ENCODE measurements at places on chromosomes 4 and X.

DNA sequence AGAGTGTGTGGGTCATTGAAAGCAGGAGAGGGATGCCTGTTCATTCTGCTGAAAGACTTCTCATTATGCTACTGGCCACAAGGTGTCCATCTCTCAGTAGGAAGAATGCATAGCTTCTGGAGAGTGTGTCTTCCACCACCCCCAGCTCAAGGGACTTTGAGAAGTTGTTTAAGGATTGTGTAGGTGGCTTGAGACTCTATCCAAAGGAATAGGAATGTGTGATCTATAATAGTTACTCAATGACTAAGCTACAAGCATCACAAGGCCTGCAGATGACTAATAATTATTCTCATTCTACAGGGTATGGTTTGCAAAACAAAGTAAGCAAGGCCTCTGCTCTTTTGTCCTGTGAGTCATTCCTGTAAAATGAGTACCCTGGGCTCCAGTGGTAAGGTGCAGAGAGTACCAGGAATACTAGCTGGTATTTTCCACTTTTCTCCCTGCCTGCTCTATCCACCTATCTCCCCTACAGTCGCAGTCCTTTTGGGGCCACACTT lies 279.8 kb upstream of the BOD1L1 start:
- peak; percentile 96 for DNase-seq

- DNase-seq, result no peak
Measured at GRCh38 chr4:70746179-70746839, 24.5 kb downstream of the RUFY3 start.

- DNase-seq, result no peak
Measured at GRCh38 chr4:7620814-7621176, 186.1 kb upstream of the PSAPL1 start.

GRCh38 chr4:14607001-14607400 lies 395.3 kb upstream of the CPEB2 start:
- DNase-seq, result no peak

- DNase-seq, result no peak
Measured at GRCh38 chr4:78018271-78019049, 38.7 kb upstream of the FRAS1 start.

DNA sequence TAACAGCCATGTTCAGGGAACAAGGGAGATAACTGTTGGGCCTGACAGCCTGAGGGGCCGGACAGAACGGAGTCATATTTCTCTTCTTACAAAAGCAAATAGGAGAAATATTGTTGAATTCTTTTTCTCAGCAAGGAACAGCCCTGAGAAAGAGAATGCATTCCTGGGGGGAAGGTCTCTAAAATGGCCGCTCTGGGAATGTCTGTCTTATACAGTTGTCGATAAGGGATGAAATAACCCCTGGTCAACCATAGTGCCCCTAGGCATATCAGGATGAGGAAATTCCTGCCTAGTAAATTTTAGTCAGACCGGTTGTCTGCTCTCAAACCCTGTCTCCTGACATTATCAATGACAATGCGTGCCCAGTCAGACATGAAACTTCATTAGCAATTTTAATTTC lies 1925.5 kb downstream of the PCDH7 start:
- DNase-seq, result no peak

DNA sequence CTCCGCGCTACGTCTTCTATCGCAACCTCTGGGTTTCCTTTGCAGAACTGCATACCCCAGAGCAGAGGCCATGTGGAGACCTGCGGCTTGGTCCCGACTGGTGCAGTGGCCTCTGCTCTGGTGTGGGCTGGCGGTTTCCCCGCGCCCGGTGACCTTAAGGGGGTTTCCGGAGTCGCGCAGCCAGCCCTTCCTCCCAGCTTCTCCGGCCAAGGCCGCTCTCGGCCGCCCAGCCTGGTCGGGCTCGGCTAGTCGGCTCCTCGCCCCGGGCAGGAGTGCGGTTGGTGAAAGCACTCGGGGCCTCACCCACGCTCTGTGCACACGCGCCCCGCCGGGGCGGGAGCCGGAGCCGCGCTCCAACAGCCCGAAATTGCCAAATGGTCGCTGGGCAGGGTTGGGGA lies 84.9 kb downstream of the BCOR start:
- DNase-seq, result peak; percentile 89

DNA sequence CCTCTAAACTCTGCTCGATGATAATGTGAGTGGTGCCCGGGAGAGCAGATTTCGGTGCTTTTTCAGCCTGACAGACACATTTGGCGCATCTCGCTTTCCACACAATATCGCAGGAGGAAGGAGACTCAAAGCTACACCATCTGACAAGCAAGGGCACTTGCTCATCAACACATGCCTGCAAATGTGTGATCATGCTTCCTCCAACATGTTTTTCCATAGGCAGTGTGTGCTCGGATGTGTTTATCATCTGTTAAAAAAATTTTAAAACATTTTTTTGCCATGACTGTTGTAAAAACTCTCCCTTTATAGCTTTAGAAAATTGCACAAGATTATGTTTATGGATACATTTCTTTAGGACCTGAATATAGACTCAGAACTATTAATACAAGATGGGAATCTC lies 170.3 kb upstream of the PUDP start:
- no peak for DNase-seq

DNA sequence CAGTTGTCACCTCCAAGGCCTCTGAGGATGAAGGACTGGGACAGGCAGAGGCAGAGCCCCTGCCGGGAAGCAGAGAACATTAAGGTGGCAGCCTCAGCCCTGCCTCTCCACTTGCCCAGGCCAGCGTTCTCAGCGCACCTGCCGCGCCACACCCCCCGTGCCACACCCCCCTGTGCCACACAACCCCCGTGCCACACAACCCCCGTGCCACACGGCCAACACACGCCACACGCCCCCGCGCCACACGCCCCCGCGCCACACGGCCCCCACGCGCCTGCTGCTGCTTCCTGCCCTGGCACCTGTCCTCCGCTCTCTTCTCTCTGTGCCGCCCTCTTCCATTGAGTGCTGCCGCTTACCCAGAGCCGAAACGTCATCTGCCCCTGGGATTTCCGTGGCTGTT lies 58.0 kb upstream of the ZFP42 start:
- no peak for DNase-seq

DNA sequence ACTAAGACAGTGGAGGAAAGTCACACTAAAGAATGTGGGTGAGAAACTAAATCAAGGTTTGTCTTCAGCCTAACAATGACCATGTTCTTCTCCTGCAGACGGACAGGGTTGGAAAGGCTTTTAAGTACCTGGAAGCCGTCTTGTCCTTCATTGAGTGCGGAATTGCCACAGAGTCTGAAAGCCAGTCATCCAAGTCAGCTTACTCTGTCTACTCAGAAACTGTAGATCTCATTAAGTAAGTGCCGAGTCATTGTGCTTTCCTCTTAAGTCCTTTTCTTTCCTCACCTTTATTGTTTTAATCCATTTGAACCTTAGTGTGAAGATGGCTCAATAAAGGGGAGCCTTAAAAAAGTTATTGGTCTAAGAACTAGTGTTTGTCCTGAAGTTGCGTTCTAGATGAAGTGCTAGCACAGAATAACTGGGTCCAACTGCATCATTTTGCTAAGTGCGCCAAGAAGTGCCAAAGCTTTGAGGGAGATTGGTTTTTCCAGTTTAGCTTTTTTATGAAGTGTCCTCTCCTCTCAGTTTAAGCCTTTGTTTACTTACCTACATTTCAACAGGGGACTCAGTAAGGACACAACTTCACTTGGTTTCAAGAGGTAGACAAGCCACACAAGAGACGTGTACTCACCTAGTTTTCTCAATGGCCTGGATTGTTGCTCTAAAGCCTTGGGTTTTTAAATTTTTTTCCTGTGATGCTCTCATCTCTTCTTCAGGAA lies 89.3 kb downstream of the KLHL8 start:
- DNase-seq, result no peak

- DNase-seq, result no peak
Measured at GRCh38 chrX:107744868-107745267, 30.7 kb downstream of the TSC22D3 start.

DNA sequence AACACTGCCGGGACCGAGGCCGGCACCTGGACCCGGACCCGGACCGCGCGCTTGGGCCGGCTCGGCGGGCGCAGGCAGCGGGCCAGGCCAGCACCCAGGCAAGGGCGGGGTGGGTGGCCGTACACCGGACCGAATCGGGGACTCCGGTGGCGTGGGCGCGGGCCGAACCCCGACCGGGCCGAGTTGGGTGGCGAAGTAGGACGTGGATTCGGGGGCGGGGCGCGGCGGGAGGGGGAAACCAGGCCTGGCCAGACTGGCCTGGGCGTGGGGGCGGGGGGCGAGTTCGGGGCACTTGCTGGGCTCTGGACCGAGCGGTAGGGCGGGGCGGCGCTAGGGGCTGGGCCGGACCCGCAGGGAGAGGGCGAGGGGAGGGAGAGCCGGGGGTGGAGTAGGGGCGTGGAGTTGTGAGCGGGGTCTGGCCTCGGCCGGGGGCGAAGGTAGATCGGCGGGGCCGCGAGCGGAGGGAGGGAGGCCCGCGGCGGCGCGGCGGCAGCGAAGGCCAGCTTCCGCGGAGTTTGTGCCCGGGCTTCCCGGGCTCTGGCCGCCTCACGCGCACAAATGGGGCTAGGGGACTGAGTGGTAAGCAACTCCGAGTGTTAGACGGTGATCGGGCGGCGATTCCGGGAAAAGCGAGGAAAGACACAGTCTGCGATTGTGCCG lies 1.8 kb upstream of the BCORL1 start:
- DNase-seq, result peak; percentile 11

- no peak for DNase-seq
Measured at GRCh38 chr4:146550161-146550560, 28.4 kb upstream of the SLC10A7 start.

DNA sequence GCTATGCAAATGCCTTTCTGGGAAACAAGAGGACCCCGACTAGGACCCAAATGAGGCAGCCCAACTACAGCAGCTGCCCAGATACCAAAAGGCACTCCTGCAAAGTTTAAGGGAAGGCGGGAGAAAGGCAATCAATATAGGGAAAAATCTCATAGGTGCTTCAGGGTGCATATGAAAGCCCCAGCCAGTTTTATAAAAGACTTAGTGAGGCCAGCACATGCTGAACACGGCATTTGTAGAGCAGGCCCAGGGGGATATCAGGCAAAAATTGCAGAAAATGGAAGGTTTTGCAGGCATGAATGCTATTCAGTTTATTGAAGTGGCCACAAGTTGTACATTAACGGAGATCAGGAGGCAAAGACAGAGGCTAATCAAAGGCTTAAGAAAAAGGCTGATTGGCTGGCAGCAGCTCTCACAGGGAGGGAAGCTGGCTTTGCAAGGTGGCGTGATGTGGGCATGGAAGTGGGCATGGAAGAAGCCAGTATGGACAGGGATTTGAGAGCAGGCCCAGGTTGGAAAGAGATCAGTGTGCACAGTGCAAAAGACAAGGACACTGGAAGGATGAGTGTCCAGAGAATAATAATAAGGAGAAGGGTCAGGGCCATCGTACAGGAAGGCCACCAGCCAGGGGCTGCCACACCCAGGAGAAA lies 37.7 kb upstream of the UGT2B7 start:
- DNase-seq, result no peak

GRCh38 chr4:72553540-72554337 lies 15.3 kb downstream of the ADAMTS3 start:
- no peak for DNase-seq

- peak; percentile 38 for DNase-seq
Measured at GRCh38 chr4:144658903-144659302, 12.9 kb downstream of the HHIP start.

GRCh38 chr4:187128222-187128621 lies 404.6 kb upstream of the FAT1 start:
- peak; percentile 88 for DNase-seq

GRCh38 chr4:68987007-68987406 lies 35.4 kb upstream of the UGT2A3 start:
- no peak for DNase-seq

DNA sequence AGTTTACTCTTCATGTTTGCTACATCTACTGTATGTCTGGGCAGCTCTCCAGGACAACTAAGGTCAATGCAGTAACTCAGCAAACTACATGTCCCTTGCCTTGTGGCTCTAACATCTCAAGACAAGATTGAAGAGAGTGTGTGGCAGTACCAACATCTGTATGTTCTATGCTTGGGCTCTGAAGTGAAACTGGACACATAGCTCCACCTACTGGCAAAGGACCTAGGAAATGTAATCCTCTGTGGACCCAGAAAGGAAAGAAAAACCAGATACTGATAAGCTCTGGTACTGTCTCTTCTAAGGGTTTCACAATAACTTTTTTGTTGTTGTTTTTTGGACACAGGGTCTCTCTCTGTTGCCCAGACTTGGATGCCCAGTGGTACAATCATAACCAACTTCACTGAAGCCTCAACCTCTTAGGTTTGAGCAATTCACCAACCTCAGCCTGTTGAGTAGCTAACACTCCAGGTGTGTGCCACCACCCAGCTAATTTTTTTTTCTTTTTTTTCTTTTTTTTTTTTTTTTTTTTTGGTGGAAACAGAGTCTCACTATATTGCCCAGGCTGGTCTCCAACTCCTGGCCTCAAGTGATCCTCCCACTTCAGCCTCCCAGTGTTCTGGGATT lies 64.1 kb downstream of the QDPR start:
- peak; percentile 64 for DNase-seq

DNA sequence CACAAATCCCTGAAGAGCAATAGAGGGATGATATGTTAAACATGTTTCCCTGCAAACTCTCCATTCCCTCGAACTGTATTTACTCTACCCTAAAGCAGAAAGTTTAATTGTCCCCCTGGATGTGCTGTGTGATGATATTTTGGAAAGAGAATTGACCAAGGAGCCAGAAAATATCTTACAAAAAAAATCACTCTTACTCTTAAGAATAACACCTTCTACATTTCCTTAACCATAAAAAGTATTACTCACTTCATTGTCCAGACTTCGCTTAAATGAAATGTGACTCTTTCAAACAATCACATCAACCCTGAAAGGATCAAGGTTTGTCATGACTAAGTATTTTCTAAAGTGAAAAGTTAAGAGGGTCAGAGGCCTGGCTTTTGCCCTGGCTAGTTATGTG lies 49.0 kb upstream of the EGFL6 start:
- DNase-seq, result no peak

- peak; percentile 17 for DNase-seq
Measured at GRCh38 chrX:52363247-52363883, 5.5 kb upstream of the XAGE2 start.

DNA sequence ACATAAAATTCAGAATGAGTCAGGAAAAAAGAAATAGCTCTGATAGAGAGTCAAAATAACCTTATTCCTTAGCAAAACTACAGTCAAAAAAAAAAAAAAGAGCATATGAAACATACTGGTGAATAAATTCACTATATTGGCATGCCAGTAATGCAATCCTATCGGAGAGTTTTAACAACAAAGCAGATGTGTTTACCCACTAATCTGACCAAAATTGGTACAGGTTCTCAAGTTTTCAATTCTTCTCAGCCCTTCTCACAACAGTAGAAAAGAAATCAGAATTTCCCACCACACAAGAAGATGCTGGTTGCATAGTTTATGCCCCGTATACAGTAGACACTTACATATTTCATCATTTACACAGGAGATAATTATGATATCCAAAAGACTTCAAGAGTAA lies 59.4 kb downstream of the LCORL start:
- no peak for DNase-seq

DNA sequence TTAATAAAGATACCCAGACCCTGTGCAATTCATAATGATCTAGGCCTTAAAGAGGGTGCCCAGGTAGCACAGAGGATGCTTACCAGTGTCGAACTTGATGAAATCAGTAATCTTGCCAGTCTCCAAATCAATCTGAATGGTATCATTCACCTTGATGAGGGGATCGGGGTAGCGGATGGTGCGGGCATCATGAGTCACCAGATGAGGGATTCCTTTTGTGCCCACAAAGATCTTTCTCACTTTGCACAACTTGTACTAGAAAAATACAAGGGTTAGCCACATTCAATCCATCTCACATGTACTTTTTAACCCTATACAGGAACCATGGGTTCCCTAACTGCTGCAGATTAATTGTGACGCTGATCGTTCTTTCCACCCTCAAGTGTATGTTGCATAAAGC lies 3.3 kb downstream of the RPS4X start:
- DNase-seq, result peak; percentile 42
